ENCODE measurements at places on chromosomes 6 and 20. TPM values are rescaled to one million over a fixed set of nuclear protein-coding genes. Genes with fewer than 3 reads are reported as not detected.

The OR2J3 gene
- total RNA-seq: not detected

The BFSP1 gene
- 1.3 TPM for total RNA-seq

The GPLD1 gene
- total RNA-seq: 0.46 TPM

The HLA-DRB5 gene
- not detected for total RNA-seq

The TMEM170B gene
- total RNA-seq: 2.2 TPM

The COL21A1 gene
- total RNA-seq: 23.1 TPM

The POPDC3 gene
- total RNA-seq: 14.8 TPM
